ENCODE measurements at places on chromosomes 4 and X.

GRCh38 chr4:147891476-147892115, 159.7 kb downstream of the ARHGAP10 start:
- DNase-seq = no peak

GRCh38 chr4:143558286-143558685, 44.8 kb downstream of the SMARCA5 start:
- no peak for DNase-seq

- DNase-seq = no peak
Measured at GRCh38 chr4:143404555-143404954, 67.9 kb downstream of the GAB1 start.

GRCh38 chr4:21775703-21776102, 172.9 kb downstream of the KCNIP4 start:
- DNase-seq = no peak

DNA sequence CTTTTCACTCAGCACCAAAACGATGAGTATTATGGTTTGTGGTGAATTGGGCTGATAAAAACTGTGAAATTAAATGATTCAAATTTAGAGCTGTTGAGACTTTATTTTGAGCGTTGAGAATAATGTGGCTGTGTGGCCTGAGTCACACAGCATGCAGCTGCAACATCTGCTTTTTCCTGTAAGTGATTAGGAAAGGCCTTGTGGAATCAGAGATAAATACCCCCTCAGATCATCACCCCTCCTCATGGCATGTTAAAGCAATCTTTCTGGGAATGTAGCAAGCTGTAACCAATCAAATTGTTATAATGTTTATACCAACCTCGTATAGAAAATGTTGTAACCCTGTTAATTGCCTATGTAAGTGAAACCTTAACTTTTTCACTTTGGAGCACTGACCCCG, 90.0 kb upstream of the GRPR start:
- no peak for DNase-seq

GRCh38 chrX:130083656-130084382, 26.5 kb downstream of the ELF4 start:
- DNase-seq = no peak

GRCh38 chrX:51878056-51878455, 15.4 kb upstream of the MAGED1 start:
- DNase-seq = no peak

DNA sequence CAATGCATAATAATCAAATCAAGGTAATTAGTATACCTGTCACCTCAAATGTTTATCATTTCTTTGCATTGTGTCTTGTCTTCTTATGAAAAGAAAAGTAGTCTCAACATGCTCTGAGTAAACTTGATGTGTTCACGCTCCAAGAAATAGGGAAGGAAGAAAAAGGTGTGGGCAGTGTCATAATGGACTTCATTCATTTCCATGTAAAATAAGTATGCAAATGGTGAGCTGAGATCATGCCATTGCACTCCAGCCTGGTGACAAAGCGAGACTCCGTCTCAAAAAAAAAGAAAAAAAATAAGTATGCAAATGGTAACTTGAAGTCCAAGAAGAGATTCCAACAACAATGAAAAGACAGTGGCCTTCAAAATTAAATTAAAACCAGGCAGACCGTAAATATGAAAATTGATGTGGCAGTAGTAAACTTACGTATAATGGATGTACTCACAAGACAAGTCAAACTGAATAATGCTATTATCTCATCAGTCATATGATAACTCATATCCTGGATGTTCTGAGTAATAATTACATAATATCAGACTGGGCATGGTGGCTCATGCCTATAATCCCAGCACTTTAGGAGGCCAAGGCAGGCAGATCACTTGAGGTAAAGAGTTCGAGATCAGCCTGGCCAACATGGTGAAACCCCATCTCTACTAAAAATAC, 6.0 kb upstream of the CWH43 start:
- no peak for DNase-seq

- DNase-seq = no peak
Measured at GRCh38 chr4:168744021-168744420, 247.2 kb downstream of the PALLD start.

- DNase-seq = no peak
Measured at GRCh38 chrX:10512741-10513140, 107.6 kb downstream of the MID1 start.

DNA sequence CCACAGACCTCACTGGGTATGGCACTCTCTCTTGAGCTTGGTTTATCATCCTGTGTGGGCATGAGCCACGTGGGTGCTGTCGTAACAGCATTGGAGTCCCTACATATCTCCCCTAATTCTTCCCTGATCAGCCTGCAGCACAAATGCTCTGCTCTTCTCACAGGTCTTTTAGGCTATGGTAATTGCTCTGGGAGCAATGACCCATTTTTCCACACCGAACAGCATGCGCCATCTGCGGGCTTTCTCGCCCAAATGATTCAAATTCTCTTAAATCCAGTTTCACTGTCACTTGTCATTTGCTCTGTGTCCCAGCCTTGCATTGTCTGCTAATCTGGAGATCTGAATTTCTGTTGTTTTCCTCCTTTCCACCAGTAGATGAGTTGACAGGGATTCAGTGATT, 48.9 kb upstream of the GATB start:
- no peak for DNase-seq

DNA sequence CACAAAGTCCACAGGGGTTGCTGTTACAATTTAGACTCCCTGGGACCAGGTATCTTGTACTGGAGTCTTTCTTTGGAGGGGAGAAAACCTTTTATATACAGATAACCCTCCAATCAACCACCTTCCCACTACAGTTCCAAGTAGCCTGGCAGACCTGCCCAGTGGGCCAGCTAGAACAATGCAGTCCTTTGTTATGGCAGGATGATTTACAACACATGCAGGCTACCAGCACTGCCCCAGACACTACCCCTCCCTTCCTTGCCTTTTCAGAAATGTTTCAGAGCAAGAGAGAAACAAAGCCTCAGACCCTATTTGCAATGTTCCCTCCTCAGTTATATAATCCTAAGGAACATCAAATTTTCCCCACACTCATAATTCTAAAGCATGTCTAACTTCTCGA, 11.1 kb downstream of the RASL11B start:
- no peak for DNase-seq
